ENCODE measurements at places on chromosomes 16 and 17.

GRCh38 chr16:70805380-70805779 lies 4.4 kb upstream of the VAC14 start:
- H3K36me3 ChIP-seq, result no peaks in the 10 kb centered on the region
- H3K4me3 ChIP-seq, result no peak overlapping the region
- H3K27me3 ChIP-seq, result no peaks in the 10 kb centered on the region
- no peak overlapping the region for H3K27ac ChIP-seq

- H3K36me3 ChIP-seq, result peaks cover 14% of the 10 kb centered on the region
- peaks cover 82% of the 10 kb centered on the region for H3K27me3 ChIP-seq
- H3K27ac ChIP-seq, result no peak overlapping the region
- H3K4me1 ChIP-seq, result peaks cover 25% of the 10 kb centered on the region
Observed at GRCh38 chr16:67534431-67534830, 5.8 kb downstream of the RIPOR1 start.

- no peak overlapping the region for H3K27ac ChIP-seq
- H3K27me3 ChIP-seq, result no peaks in the 10 kb centered on the region
- peaks cover 18% of the 10 kb centered on the region for H3K4me1 ChIP-seq
- DNase-seq, result no peak
- no peak overlapping the region for H3K4me3 ChIP-seq
Observed at GRCh38 chr17:76441686-76442340, 11.1 kb downstream of the UBE2O start.

GRCh38 chr17:80209765-80210164 lies 10.4 kb downstream of the SGSH start:
- peaks cover 17% of the 10 kb centered on the region for H3K36me3 ChIP-seq
- H3K27ac ChIP-seq, result no peak overlapping the region

DNA sequence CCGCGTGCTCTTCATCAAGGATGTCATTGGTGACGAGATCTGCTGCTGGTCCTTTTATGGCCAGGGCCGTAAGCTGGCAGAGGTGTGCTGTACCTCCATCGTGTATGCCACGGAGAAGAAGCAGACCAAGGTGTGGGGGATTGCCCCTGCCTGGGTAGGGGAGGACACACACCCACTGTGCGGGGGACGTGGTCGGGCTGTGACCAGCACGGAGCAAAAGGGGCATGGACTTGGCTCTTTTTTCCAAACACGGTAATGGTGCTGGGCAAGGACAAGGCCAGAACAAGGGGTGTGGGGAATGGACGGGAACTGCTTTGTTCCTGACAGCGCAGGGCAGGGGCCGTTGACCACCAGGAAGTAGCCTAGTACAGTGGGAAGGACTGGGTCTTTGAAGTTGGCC lies 6.8 kb downstream of the TNFAIP1 start:
- DNase-seq, result no peak
- no peaks in the 10 kb centered on the region for H3K27me3 ChIP-seq
- H3K27ac ChIP-seq, result no peak overlapping the region
- H3K4me1 ChIP-seq, result peaks cover 6% of the 10 kb centered on the region

GRCh38 chr16:49661465-49662187 lies 194.3 kb downstream of the ZNF423 start:
- no peak overlapping the region for H3K4me3 ChIP-seq
- no peaks in the 10 kb centered on the region for H3K27me3 ChIP-seq

DNA sequence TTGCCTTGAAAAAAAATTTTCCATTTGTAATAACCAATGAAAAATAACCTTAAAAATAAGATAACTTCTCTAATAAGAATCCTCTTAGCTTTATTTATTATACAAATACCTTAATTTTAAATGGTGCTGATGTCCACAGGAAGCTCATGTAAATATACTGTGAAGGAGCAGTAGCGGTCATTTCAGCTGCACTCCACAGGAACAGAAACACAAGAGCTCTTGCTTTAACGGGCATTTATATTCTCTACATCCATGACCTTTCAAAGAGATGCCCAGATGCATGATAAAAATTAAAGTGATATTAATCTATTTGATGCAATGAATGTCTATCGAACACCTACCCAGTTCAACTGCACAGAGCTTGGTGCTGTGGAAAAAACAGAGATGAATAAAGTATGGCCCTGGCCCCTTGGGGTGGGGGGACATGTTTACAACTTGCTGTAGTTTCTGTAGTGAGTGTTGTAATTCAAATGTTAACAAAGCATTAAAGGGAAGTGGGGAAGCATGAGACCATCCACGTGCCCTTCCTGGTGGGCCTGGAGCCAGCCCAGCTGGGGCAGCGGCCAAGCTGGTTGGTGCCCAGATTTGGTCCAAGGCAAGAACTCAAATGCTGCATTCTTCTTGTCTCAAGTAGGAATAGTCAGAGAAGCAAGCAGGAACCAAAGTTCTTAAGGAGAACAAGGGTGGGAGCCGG lies 47.9 kb downstream of the IQCK start:
- H3K4me1 ChIP-seq, result no peaks in the 10 kb centered on the region
- H3K36me3 ChIP-seq, result no peaks in the 10 kb centered on the region
- H3K4me3 ChIP-seq, result no peak overlapping the region
- no peaks in the 10 kb centered on the region for H3K27me3 ChIP-seq

- no peak overlapping the region for H3K4me3 ChIP-seq
- H3K27ac ChIP-seq, result no peak overlapping the region
- peaks cover 23% of the 10 kb centered on the region for H3K27me3 ChIP-seq
- no peak for DNase-seq
Observed at GRCh38 chr16:51951668-51952298, 595.2 kb downstream of the TOX3 start.

GRCh38 chr17:29891131-29891530 lies 38.9 kb downstream of the SSH2 start:
- H3K27ac ChIP-seq, result no peak overlapping the region
- DNase-seq, result no peak
- no peaks in the 10 kb centered on the region for H3K36me3 ChIP-seq
- no peaks in the 10 kb centered on the region for H3K4me1 ChIP-seq
- H3K27me3 ChIP-seq, result no peaks in the 10 kb centered on the region

All from neuronal stem cell (in vitro differentiated cells).